CD14-positive monocyte (primary cell): ENCODE measurements at places on chromosomes 1 and 21. TPM values are rescaled to one million over a fixed set of nuclear protein-coding genes. Genes with fewer than 3 reads are reported as not detected.

GRCh38 chr1:232471250-232471649, 158.7 kb downstream of the SIPA1L2 start:
- H3K4me1 ChIP-seq = peaks cover 5% of the 10 kb centered on the region
- no peak overlapping the region for H3K4me3 ChIP-seq
- no peaks in the 10 kb centered on the region for H3K27me3 ChIP-seq
- peaks cover 8% of the 10 kb centered on the region for H3K36me3 ChIP-seq
- DNase-seq = peak; percentile 1

DNA sequence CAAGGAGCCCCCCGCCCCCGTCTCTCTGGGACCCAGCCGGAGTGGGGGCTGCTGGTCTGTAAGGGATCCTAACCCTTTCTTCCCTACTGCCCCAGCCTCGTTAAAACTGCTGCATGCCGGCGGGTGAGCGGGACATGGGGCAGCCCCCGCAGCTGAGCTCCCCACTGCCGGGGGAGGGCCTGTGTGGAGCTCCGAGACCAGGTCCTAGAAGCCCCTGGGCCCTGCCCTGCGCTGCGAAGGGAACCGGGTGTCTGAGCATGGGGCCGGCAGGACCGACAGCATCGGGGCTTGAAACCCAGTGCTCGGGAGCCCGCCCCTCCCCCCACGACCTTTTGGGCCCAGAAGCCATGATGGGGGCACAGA, 9.2 kb upstream of the COL6A1 start:
- no peak overlapping the region for H3K27ac ChIP-seq
- H3K4me3 ChIP-seq = no peak overlapping the region
- no peaks in the 10 kb centered on the region for H3K36me3 ChIP-seq
- no peak for DNase-seq

DNA sequence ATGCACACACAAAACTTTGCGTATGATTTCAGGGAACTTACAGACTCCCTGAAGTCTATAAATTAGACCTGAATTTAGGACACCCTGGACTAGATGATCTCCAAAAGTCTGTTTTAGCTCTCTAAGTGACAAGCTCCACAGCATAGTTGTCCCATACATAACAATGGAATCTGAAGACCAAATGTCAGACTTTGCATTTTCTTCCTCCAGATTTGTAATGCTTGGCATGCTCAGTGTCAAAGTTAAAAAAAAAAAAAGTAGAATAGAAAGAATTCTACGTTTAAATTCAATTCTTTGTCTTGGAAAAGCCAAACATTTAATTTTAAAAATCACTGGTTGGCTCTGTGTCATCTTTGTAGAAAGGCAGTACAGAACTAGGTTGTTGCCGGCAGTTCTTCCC, 66.7 kb downstream of the OLFML2B start:
- H3K27ac ChIP-seq = no peak overlapping the region
- H3K27me3 ChIP-seq = no peaks in the 10 kb centered on the region
- peaks cover 25% of the 10 kb centered on the region for H3K4me1 ChIP-seq
- H3K4me3 ChIP-seq = no peak overlapping the region
- no peak for DNase-seq
- peaks cover 62% of the 10 kb centered on the region for H3K36me3 ChIP-seq

GRCh38 chr1:55571767-55572166, 356.6 kb upstream of the USP24 start:
- DNase-seq = no peak
- H3K4me3 ChIP-seq = no peak overlapping the region
- no peaks in the 10 kb centered on the region for H3K27me3 ChIP-seq
- no peaks in the 10 kb centered on the region for H3K4me1 ChIP-seq

- H3K36me3 ChIP-seq = peaks cover 47% of the 10 kb centered on the region
- H3K4me1 ChIP-seq = peaks cover 18% of the 10 kb centered on the region
- H3K4me3 ChIP-seq = no peak overlapping the region
- no peak overlapping the region for H3K27ac ChIP-seq
- no peak for DNase-seq
These were observed 3.6 kb downstream of the INTS11 start for GRCh38 chr1:1320666-1321448.

GRCh38 chr1:186244825-186245224, 130.2 kb downstream of the TPR start:
- H3K27ac ChIP-seq = no peak overlapping the region
- H3K4me3 ChIP-seq = no peak overlapping the region
- no peak for DNase-seq
- no peaks in the 10 kb centered on the region for H3K4me1 ChIP-seq

DNA sequence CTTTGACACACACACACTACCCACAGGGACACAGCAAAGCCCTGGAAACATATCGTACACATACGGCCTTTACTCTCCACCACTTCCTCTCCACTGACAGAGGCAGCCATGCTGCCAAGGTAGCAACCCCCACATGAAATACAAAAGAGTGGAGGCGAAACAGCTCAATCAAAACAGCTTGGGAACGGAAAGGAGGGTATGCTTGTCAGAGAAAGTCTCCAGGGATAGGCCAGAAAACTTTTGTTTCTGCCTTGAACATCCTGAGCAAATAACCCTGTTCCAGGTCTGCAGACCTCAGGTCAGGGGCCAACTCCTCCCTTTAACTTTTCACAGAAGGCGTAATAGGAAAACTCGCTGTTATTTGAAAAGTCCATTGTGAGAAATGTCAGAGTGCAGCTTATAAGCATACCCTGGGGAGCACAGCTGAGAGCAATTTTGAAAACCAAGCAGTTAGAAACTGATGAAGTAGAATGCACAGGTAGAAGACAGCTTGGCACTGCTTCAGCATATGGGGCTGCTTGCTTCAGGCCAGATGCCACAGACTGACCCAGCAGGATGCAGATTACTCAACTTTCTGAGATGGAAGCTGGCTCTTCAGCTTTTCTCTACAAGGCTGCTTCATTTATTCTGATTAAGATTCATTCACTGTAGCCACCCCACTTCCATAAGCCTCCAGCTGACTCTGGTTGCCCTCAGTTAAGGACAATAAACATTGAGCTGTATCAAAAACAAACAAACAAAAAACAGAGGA, 18.0 kb downstream of the KIAA0319L start:
- no peaks in the 10 kb centered on the region for H3K27me3 ChIP-seq
- H3K36me3 ChIP-seq = peaks cover 31% of the 10 kb centered on the region
- peaks cover 48% of the 10 kb centered on the region for H3K4me1 ChIP-seq
- peak overlapping the region; percentile 82 for H3K27ac ChIP-seq
- no peak overlapping the region for H3K4me3 ChIP-seq
- DNase-seq = no peak

DNA sequence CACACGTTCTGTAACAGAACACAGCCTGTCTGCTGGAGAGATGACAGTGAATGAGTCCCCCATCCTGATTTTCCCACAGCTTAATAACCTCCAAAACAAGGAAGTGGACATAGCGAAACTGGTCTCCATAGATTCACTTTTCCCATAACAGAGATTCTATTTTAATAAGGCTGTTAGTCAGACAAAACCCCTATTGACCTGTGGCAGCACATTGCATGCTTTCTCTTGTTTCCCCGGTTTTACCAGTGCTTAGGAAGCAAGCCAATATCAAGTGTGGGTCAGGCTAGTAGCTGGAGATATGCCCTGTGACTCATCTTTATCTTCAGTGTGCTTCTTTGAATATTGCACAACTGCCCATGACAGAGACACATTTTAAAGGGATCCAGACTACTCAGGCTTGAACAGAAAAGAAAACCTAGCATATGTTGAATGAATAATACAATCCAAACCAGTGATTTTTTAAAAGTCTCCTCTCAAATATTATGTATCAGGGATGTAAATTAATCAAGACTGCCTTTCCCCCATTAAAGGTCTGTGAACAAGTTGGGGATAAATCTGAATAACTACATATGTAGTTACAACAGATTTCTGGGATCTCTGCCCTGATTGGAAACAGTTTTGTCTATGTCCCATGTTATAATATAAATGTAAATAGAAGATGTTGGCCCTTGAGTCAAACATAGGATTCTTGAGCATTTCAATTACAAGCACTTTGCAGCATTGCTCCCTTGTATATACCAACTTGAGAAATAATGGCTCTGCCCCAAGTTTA, 11.9 kb upstream of the CLDN8 start:
- no peaks in the 10 kb centered on the region for H3K36me3 ChIP-seq
- no peaks in the 10 kb centered on the region for H3K27me3 ChIP-seq
- no peak overlapping the region for H3K4me3 ChIP-seq
- DNase-seq = no peak
- H3K4me1 ChIP-seq = no peaks in the 10 kb centered on the region
- H3K27ac ChIP-seq = no peak overlapping the region

DNA sequence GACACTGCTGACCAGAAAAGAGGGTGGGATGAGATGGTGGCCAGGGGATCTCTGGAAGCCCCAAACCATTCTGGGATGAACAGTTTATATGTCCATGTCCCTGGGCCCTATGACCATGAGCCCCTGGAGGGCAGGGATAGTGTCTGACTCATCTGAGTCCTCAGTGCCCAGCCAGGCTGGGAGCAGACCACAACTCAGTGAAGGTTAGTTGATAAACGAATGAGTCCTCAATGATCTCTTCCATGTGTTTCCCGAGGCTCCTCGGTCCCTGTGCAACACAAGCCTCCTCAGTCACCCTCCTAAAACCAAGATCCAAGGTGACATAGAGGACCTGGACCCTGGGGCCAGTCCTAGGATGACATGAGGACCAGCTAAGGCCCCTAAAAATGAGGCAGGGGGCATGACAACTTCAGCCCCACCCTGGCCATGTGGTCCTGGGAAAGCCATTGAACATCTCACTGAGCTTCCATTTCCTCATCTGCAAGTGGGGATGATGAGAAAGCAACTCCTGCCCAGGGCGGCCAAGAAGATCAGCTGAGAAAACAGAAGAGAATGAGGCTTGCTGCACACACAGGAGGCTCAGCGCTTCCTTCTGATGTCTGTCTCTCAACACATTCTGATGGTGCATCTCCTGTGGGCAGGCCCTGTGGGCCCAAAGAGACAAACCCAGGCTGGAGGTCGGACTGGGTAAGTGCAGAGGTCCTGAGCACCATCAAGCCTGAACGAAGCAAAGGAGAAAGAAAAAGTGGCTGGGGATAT, 86.3 kb downstream of the GLIS1 start:
- no peak overlapping the region for H3K27ac ChIP-seq
- no peaks in the 10 kb centered on the region for H3K27me3 ChIP-seq
- H3K4me3 ChIP-seq = no peak overlapping the region
- no peaks in the 10 kb centered on the region for H3K36me3 ChIP-seq
- no peak for DNase-seq
- H3K4me1 ChIP-seq = no peaks in the 10 kb centered on the region

- no peaks in the 10 kb centered on the region for H3K27me3 ChIP-seq
- no peak overlapping the region for H3K4me3 ChIP-seq
- H3K4me1 ChIP-seq = no peaks in the 10 kb centered on the region
- no peak overlapping the region for H3K27ac ChIP-seq
- H3K36me3 ChIP-seq = no peaks in the 10 kb centered on the region
- DNase-seq = no peak
These were observed 56.0 kb downstream of the PTPRU start for GRCh38 chr1:29292344-29292743.

DNA sequence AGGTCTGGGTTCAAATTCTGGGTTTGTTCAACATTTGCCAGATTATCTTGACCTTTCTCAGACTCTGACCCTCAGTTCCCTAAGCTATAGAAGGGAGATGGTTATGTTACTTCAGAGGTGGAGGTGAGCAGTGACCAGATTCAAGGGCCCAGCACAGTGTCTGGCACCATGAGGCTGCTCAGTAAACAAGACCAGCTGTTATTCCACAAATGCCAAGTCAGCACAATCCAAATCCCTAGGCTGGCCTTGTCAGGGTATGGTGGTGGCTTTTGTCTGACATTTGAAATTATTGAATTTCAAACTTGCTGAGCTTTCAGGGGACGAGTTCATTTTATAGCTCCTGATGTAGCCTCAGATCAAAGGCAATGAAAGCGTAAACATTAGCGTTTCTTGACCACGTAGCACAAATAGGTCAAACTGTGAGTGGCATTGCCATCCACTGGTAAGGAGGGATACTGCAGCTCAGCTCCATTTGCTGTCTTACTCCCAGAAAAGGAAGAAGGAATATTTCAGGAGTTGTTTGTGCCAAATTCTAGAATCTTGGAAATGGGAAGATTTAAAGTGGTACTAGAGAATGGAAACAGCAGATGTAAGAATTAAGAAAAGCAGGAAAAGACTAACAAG, 94.3 kb upstream of the EDN2 start:
- no peaks in the 10 kb centered on the region for H3K27me3 ChIP-seq
- no peak overlapping the region for H3K27ac ChIP-seq
- peaks cover 4% of the 10 kb centered on the region for H3K36me3 ChIP-seq
- no peak overlapping the region for H3K4me3 ChIP-seq

DNA sequence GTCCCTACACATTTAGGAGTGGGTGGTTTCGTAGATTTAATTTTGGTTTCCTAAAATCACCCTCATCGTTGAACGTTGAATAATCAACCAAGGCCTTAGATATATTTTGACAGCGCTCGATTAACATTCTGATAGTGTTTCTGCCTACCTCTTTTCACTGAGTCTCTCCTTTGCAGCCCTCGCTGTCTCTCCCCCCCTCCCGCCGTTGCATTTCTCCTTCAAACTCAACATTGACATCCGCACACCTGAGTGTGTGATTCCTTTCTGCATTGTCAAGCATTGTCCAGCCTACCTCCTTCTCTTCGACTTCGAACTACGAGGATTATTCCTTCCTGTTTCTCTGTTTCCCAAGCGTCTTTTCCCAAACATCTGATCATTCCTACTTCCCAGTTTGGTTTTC, 1.8 kb upstream of the ADAMTS1 start:
- peaks cover 69% of the 10 kb centered on the region for H3K27me3 ChIP-seq
- no peak overlapping the region for H3K4me3 ChIP-seq
- no peaks in the 10 kb centered on the region for H3K36me3 ChIP-seq
- DNase-seq = no peak

DNA sequence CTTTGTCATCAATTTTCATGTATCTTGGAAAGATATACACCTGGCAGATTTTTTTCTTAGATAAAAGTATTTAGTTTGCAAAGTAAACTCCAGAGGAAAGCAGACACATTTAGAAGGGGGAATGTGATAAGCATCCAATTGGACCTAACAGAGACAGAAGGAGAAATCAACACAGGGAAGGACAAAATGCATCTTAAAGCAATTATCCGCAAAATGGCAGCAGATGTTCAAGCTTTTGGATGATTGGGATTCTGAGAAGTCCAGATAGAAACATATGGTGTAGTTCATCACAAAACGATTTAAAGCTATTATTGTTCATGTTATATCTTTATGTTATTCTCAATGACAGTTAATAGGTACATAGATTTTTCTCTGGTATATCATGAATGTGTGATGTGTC, 1153.1 kb upstream of the B3GALT2 start:
- no peaks in the 10 kb centered on the region for H3K36me3 ChIP-seq
- DNase-seq = no peak
- no peaks in the 10 kb centered on the region for H3K27me3 ChIP-seq
- H3K27ac ChIP-seq = no peak overlapping the region
- H3K4me3 ChIP-seq = no peak overlapping the region

GRCh38 chr21:34582506-34583150, 32.3 kb downstream of the RCAN1 start:
- DNase-seq = peak; percentile 36
- H3K27me3 ChIP-seq = no peaks in the 10 kb centered on the region
- H3K4me3 ChIP-seq = no peak overlapping the region

The SELP gene
- 1.4 TPM for polyA plus RNA-seq

The AKT3 gene
- 1.4 TPM for polyA plus RNA-seq

The ABCA4 gene
- polyA plus RNA-seq = not detected in 2 replicates

The GLRX2 gene
- 16.1 TPM for polyA plus RNA-seq

The RASSF5 gene
- polyA plus RNA-seq = 81.6 TPM
